ENCODE measurements at places on chromosomes 1 and 21. TPM values are rescaled to one million over a fixed set of nuclear protein-coding genes. Genes with fewer than 3 reads are reported as not detected.

Gene SPRR4
- not detected for total RNA-seq

Gene LPAR3
- total RNA-seq: not detected

Gene AKNAD1
- total RNA-seq: not detected

Gene B4GALT3
- 57.6 TPM for total RNA-seq

Gene UQCRHL
- total RNA-seq: 1.6 TPM

Gene POU3F1
- total RNA-seq: 0.48 TPM

Gene TSSK3
- 1.1 TPM for total RNA-seq

Gene SERTAD4
- not detected for total RNA-seq

Gene SPRR2A
- not detected for total RNA-seq

Gene NEK2
- total RNA-seq: 21.8 TPM

Gene TRPM2
- total RNA-seq: 6.7 TPM

Gene OR2M4
- not detected for total RNA-seq

Gene PLA2G2F
- total RNA-seq: not detected

Gene URB1
- total RNA-seq: 32.3 TPM

Gene OR2T11
- total RNA-seq: not detected

Gene PIAS3
- total RNA-seq: 21.3 TPM

Gene WDR64
- total RNA-seq: not detected

All from activated T-helper 2 cell treated with anti-CD3 and anti-CD28 coated beads, Interferon-gamma antibody, Interleukin-2, Interleukin-4, amounts not matched to agents 10 μg/mL and 5 μg/mL and 100 μg/mL, durations not matched to agents 14 hours and 24 hours and 36 hours (primary cell).